ENCODE measurements at places on chromosomes 4 and X.

- no peak for DNase-seq
Observed at GRCh38 chr4:184734758-184735157, 862 bp upstream of the CENPU start.

DNA sequence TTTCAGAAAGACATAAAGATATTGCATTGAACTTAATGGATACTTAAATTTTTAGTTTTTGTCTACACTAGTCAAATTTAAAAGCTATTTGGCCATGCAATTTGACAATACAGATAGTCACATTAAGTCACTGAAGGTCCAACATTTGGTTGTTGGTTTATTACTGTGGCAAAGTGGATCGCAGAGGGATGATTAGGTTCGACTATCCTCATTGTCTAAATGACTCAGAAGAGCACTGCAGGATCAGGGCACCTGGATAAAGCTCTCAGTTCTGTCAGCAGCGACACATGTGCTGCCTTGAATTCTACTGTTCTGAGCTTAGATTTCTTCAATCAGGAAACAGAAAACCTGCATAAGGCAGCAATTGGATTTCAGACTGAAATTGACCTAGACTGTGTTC is 130.7 kb downstream of the AMELX start:
- no peak for DNase-seq

DNA sequence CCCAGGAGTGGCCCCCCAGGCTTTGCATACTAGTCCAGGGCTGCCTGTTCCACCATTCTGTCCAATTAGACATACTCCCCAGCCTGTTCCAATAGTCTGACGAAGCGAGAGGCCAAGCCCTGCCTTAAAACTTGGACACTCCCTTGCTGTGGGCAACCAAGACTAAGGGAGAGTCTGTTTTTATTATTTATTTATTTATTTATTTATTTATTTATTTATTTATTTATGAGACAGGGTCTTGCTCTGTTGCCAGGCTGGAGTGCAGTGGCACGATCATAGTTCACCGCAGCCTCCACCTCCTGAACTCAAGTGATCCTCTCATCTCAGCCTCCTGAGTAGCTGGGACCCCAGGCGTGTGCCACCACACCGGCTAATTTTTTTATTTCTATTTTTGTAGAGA is 6.6 kb downstream of the KIT start:
- DNase-seq, result no peak

GRCh38 chrX:74420196-74421035 is 877 bp upstream of the SLC16A2 start:
- DNase-seq, result peak; percentile 20

DNA sequence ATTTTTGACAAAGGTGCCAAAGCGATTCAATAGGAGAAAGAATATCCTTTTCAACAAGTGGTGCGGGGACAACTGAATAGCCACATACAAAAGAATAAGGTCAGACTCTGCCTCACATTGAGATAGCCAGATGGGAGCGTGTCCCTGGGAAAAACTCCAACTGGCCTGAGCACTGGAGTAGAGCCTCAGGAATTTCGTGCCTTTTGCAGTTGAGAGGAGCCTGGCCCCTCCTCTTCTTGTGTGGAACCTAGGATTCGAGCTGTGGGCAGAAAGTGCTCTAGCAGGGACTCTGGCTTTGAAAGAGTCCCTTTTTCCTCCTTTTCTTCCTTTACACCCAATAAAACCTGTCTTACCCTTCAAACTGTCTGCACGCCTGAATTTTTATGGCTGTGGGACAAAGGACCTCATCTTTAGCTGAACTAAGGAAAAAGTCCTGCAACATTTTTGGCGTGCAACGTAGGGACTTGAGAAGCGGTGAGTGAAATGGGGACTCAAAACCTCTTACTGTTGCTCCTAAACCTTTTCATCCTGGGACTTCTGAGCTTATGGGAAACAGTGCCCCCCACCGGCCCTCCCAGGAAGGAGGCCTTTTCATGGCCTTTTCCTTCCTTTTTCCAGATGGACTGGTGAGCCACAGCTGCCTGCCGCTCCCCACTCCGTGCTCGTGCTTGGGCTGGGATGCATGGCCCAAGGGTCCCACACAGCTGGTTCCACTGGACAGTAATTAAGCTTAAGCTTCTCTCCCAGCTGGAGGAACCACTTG is 68.6 kb downstream of the BMP15 start:
- no peak for DNase-seq

DNA sequence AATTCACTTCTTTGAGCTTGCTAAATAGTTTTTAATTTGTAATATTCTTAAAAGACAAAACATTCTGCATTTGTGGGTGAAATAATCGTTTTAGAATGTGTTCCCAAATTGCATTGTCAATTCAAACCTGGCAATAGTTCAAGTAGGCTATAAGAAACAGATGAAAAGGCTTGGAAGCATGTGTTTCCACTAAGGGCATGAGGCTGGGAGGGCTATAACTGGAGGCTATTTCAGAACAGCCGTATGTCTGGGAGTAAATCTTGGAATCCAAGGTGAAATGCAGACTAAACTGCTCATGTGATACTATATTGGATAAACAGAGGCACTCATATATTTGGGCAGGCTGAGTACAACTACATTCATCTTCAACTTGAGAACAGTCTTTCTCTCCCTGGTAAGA is 117.4 kb upstream of the GRPR start:
- no peak for DNase-seq

GRCh38 chr4:180449395-180449956 is 1793.7 kb upstream of the TENM3 start:
- DNase-seq, result peak; percentile 18

GRCh38 chr4:119795986-119796578 is 167.5 kb upstream of the PDE5A start:
- no peak for DNase-seq

DNA sequence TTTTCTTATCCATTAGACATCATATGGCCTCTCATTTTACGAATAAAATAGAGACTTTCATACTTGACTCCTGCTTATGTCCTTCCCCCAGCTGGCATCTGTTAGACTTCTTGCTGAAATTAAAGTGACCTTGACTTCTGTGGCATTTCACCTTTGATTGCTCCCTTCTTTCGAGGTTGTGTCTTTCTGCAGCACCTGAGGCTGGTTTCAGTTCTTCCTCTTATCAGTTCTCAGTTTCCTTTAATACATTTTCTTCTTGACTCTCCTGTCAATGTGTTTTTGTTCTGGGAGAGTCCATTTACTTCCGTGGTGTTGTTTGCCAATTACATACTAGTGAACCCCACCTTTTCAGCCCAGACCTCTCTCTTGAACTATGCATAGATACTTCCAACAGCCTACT is 81.6 kb downstream of the RBPJ start:
- no peak for DNase-seq

- DNase-seq, result no peak
Observed at GRCh38 chr4:148740701-148741100, 298.5 kb upstream of the NR3C2 start.

DNA sequence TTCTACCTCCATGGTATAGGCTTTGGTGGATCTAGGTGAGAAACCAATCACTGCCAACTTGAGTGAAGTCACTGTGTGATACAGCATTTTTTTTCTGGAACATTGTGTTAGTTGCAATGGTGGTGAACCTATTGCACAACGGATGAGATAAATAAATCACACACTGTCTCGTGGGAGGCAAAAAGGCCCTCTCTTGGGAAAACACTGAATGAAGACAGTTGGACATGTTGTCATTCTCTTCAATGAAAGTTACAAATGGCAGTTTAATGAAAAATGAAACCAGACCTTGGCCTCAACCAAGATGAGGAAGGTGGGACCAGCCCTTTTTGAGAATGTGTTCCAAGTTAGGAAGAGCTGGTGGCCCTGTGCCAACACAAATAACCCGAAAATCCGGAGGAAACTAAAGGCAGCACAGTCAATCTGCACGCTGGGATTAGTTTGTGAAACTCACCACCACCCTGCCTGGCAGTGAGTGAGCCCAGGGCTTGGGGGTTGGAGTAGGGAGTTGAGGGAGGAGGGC is 5.4 kb upstream of the ADGRG2 start:
- no peak for DNase-seq

GRCh38 chr4:138693526-138693925 is 322.1 kb upstream of the NOCT start:
- no peak for DNase-seq

- DNase-seq, result no peak
Observed at GRCh38 chr4:1240721-1241465, 8.0 kb downstream of the CTBP1 start.

DNA sequence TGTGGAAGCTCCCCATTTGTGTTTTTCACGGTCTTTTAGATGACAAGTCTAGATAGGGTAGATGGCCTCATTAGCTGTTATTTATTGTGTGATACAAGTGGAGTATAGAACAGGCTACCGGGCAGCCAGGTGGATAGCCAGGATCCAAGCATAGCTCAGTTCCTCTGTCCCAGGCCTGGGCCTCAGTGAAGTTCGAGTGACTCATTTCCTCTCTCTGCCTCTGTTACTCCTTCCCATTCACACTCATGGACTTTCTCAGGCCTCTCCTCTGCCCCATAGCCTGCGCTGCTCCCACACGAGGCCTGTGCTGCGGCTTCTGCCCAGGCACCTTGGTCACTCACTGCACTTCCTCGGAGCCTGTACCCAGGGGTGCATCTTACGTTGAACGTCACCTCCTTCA is 54.5 kb downstream of the TENM3 start:
- no peak for DNase-seq

GRCh38 chr4:87530229-87530628 is 1.1 kb upstream of the SPARCL1 start:
- DNase-seq, result no peak

DNA sequence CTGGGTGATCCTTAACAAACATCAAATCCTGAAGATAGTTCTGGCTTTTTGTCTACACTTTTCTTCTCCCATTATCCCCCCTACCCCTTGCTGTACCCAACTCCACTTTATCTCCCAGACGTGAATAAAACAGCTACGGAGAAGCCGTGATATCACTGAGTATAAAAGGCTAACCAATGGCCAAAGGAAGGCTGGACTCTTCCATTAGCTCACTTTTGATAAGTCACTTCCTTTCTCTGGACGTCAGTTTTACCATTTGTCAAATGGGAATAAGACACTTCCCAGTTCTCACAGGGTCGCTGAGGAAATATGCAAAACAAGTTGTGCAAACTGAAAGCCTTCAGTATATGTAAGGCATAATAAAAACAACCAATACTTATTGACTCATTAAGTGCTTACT is 38.6 kb upstream of the EDA2R start:
- DNase-seq, result no peak

DNA sequence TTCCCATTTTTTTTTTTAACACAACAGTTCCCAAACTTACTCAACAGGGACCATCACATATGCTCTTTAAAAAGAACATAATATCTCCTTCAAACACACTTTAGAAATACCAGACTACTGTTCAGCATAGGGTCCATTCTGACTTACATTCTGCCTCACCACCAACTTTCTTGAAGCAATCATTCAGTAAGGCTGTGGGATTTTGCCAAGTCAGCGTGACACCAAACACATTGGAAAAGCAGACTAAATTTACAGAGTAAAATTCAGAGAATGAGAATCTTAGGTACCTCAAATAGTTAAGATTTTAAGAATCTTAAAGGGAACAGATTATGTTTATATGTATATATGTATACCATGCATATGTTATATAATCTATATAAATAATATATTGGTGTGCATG is 7.2 kb upstream of the PUDP start:
- no peak for DNase-seq

GRCh38 chrX:79259073-79259689 is 108.0 kb downstream of the ITM2A start:
- peak; percentile 18 for DNase-seq

GRCh38 chrX:51336584-51336983 is 4.0 kb downstream of the NUDT10 start:
- DNase-seq, result peak; percentile 37

GRCh38 chr4:150395872-150396271 is 186.1 kb upstream of the MAB21L2 start:
- DNase-seq, result no peak

DNA sequence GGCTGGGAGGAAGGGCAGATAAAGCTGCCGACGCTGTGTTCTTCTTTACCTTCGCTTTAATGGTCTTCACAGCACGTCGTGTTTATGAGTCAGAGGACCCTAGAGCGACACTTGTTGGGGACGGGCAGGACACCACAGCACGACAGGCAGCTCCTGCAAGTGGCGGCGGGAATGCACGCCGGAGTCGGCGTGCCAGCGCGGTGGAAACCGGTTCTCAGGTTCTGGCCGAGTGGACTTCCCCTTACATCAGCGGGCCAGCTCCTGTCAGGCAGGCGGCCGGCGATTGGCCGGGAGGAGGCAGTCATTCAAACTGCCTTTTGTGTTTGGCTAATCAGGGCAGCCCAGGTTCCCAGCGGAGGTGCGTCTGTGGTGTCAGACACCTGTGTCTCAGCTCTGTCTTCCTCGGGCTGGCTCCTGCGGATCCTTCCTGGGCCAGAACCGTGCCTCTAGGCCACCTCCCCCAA is 150.9 kb downstream of the SHROOM3 start:
- DNase-seq, result peak; percentile 70

DNA sequence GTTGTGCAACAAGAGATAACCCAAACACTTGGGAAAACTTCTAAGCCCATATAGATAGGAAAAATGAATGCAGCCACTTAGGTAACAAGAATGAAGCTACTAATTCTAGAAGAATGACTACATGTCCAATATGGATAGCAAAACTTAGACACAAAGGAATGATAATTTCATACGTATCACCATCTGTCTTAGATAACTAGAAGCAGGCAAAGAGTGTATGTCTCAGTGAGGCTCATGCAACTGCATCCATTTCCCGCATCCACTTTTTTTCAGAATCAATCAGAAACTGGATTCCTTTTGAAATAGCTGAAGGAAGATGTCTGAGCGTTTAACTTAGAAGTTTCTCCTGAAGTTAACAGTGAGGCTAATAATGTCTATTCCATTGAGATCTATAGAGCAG is 408.7 kb upstream of the PITX2 start:
- no peak for DNase-seq

DNA sequence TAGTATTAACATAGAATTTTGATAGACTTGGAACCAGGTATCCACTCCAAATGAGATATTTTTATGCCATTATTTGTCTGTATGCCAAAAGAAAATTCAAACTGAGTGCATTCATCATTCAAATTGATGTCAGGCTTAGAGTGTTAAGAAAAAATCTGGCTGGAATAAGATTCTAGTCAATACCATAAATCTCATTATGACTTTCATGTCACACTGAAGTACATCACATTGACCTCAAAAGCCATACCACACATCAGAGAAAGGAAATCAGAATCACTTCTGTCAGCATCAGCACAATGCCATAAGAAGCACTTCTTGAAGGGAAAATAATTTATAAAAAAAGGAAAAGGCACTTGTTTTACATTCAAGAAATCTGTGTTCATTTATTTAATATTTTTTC is 119.0 kb upstream of the BMP3 start:
- DNase-seq, result no peak

- DNase-seq, result peak; percentile 3
Observed at GRCh38 chrX:27336466-27337091, 126.6 kb downstream of the PPP4R3C start.

DNA sequence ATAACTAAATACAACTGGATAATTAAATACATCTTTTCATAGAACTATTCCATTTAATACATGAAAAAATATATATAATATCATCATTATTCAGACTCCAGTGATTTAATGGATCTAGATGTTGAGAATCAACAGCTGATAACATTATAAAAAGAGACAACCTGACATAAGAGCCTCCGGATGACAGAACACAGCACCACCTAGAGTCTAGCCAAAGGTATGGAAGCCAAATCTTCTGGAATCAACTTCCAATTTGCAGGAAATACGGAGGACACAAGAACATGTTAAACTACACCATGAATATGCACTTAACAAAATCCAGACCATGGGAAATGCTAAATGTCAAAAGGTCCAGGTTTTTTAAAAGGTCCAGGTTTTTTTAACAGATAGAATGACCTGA is 55.0 kb downstream of the LRBA start:
- DNase-seq, result no peak

All from GM20000 (cell line).